ENCODE measurements at places on chromosomes 6 and 20.
A peak's percentile ranks its signal among the peaks of the same experiment; 100 is the strongest.

- DNase-seq: peak; percentile 64
Observed at GRCh38 chr6:33683051-33683571, 28.4 kb downstream of the UQCC2 start.

DNA sequence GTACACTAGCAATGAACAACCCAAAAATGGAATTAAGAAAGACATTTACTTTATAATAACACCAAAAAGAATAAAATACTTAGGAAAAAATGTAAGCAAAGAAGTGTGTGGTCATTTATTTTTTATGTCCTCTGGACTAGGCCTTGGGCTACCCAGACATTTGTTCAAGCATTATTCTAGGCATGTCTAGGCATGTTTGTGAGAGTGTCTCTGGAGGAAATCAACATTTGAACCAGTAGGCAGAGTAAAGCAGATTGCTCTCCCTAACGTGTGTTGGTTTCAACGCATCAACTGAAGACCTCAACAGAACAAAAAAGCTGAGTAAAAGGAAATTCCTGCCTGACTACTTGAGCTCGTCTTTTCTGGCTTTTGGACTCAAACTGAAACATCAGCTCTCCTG is 84.5 kb downstream of the ANKEF1 start:
- no peak for DNase-seq

- DNase-seq: no peak
Observed at GRCh38 chr6:142357879-142358278, 56.1 kb downstream of the ADGRG6 start.

DNA sequence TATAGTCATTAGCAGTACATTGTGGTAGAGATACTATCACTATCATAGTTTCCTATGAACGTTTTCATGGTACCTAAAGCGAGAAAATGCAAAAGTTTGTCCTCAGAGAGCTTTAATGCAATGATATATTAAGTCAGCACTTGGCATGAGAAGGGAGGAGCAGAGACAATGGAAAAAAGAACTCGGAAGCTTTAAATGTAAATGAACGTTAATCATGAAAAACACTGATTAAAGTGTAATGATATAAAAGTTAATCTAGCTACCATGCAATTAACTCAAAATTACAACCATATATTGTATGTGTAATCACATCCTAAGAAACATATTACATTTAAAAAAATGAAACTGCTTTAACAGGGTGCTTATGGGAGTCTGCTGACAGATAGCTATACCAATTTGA is 282.7 kb downstream of the HDGFL1 start:
- DNase-seq: no peak

DNA sequence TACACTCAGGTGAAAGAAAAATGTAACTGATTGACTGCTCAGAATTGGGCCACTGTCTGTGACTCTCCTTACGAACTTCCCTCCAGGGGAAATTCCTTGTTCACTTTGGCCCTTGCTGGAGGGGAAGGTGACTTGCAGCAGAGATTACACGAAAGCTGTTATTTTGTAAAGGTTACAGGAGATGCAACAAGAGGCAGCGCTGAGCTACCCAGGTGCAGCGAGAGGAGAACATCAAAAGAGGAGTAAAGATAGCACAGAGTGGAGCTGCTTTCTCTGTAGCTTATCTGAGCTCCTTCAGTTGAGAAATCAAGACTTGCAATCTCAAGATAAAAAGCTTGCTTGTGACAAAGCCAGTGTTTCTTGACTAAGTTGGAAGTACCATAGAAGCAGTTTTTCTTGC is 144.6 kb downstream of the ARHGAP18 start:
- DNase-seq: no peak

DNA sequence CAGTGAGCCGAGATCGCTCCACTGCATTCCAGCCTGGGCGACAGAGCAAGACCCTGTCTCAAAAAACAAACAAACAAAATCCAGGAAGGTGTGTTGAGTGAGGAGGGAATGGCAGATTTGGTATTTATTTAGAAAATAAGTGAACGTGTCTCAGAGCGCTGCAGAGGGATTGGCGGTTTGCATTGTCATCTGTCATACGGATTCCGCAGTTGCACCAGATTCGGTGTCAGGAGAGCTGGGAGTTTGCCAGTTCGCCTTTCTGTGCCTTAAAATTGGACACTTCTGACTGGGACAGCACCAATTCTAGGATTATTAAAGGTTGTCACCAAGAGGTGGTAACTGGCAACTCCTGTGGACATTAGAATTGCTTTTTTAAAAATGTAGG is 912 bp downstream of the SNRNP48 start:
- DNase-seq: no peak

GRCh38 chr20:39130627-39131026 is 168.5 kb downstream of the DHX35 start:
- DNase-seq: no peak

DNA sequence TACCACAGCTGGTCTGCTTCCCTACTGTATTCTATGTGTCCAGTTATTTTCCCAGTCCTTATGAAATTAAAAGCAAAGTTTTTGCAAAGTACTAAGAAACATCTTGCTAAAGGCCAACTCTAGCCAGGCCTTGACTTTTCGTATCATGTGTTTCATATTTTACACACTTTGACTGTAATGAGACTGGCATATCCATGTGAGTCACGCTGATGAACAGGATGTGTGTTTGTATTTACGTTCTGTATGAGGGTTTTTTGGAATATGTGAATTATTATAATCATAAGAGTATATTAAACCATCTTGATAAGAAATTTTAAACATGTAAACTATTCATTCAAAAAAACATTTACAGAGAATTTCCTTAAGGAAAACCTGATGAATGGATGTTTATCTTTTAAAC is 59.7 kb downstream of the EYA4 start:
- DNase-seq: no peak

- DNase-seq: no peak
Observed at GRCh38 chr20:22559711-22560318, 24.6 kb downstream of the FOXA2 start.
